Hindlimb muscle (tissue), 1 donor: ENCODE measurements at places on chromosomes 7 and 10. TPM values are rescaled to one million over a fixed set of nuclear protein-coding genes. Genes with fewer than 3 reads are reported as not detected.
A peak's percentile ranks its signal among the peaks of the same experiment; 100 is the strongest.

LGI1 gene
- 34.3 TPM for polyA plus RNA-seq

SPACDR gene
- 2.1 TPM for polyA plus RNA-seq

DNA sequence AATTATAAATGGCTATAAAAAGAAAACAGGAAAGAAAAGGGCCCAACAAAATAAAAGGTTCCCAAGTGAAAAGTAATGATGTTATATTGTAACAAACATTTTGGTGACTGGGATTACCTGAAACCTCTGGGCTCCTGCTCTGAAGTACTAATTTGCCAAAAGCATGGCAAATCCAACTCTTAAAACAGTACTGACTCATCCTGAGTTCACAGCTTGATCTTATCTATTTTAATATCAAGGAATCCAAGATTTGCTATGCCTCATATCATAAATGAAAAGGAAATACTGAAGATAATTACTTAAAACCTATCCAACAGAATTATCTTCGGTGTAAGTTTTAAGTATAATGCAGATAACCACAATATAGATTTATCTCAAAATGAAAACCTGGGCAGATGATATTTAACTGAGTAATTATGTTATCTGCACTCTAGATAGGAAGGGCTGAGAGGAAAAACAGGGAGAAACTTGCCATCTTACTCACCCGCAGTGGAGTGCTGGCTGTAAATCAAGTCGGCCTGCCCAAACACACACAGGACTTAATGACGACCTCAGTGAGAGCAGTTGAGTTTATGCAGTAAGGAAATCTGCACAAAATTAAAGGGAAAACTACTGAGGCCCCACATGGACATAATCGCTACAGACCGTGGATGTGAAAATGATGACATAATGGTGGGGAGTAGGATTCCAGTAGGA lies 48.4 kb downstream of the MPP7 start:
- no peak for DNase-seq

- no peak for DNase-seq
These were observed 20.0 kb upstream of the LRRC17 start for GRCh38 chr7:102892631-102893278.

- DNase-seq, result no peak
These were observed 58.0 kb downstream of the DLG5 start for GRCh38 chr10:77868523-77868922.

DNA sequence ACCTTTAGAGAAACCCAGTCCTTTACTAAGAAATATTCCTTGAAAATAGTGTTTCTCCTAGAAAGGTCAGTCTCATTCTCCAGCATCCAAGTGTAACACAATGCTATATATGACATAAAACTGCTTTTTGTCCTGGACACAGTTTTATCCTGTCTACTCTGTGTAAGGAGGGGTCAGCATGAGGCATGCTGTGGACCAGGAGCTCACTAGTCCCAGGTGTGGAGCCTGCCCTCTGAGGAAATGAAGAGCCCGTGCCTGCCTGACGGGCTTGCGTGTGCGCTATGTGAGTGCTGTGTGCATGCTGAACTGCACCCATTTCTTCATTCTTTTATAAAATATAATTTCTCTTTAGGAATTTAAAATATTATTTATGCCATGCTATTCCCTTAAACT lies 182.8 kb upstream of the CDCA7L start:
- DNase-seq, result no peak

DNA sequence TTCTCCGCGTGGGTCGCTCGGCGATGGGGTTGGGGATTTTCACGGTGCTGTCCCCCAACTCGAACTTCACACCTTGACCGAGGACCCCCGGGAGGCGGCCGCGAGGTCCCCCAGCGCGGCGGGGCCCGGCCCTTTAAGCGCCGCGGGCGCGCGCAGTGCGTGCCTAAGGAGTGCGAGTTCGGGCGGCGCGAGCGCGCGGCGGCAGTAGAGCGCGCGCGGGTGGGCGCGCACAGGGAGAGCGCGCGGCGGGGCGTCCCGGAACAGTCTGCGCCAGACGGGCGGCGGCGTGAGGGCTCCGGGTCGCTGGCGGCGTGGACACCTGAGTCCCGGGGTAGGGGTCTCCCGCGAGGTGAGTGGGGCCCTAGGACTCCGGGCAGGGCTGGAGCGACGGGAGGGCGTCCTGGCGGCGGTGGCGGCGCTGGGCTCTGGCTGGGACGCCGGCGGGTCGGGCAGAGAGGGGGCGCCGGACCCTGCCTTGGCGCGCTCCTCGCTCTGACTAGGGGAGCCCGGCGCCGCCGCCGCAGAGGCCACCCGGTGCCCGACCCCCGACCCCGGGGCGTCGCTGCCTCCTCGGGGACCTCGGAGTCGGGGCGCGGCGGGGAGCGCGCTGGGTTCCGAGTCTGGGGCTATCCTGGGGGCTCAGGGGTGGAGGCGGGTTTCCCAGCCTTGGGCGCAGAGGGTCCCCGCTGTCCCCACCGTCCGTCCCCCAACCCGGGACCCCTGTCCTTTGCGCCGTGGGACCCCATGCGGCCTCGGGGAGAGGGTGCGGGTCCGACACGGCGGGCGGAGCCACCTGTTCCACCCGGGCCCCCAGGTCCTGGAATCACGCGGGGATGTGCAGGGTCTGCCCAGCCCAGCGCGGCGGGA lies at the start of gene PROSER2:
Gene PROSER2 (plus strand): TSS at position 235 of the 867 bp plus-strand sequence. CDS start 28,722 bp downstream, outside the sequence.
- peak; percentile 81 for DNase-seq

GRCh38 chr7:42745357-42746059 lies 166.4 kb downstream of the C7orf25 start:
- DNase-seq, result no peak

DNA sequence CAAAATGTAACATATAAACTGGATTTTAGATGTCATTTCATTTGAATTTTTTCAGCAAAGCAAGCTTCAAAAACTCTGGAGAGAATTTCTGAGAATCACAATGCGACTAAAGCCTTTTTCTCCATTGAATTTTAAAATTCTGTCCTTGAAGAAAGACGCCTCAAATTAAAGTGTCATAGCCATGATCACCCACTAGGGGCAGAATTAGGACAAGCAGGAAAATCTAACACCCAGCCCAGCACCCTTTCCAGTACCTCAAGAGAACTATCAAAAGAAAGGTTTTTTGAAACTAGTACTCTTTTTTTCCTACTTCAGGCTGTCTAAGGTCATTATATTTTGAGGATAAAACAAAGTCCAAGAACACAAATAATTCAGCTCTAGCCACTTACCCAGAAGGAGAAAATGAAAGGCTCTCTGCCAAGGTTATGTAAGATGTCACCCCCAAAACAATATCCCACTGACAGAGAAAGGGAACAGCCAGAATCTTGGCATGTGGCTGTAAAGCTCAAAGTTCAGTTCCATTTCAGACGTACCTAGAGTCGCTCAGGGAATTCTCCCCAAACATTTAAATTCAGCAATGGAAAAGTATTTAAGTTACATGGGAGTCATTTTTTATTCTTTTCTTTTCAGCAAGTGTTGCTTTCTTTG lies 299.4 kb downstream of the SNX13 start:
- no peak for DNase-seq
